NCI-H2171 (cell line): ENCODE measurements at places on chromosomes 3 and 15.

DNA sequence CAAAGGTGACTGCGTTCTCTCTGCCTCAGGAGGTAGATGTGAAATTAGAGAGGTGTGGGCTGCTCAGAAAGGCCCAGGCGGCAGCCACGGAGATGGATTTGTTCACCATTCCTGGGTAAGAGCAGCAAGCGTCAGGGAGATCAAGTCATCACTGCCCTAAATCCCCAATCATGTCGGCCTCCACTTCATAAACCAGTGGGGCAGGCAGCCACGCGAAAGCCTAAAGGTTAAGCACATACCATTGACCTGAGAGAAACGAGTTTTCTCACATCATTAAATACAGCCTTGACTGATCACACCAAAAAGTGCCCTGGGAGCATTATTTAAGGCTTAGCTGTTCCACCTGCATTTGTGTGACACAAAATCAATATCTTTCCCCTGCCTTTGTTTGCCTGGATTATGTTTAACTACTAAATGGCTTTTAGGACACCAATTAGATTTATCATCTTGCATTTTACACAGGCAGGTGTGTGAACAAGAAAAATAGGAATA is 50.7 kb upstream of the FOXB1 start:
- no peak for DNase-seq

DNA sequence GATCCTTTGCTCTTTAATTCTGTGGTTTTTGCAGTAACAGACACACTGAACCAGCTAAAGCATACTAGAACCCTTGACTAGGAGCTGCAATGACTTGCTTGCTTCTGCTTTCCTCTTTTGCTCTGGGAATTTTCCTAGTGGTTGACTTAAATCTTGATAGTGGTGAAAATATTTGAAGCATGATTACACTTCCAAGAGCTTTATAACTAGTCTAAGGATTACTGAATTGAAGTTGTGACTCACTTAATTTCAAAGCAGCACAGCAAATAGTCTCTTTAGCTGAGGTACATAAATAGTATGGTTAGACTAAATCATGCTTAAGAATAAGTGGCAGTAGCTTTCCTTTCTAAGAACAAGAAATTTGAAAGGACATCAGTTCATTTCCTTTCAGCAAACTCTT is 513.5 kb upstream of the GBE1 start:
- DNase-seq: no peak

GRCh38 chr3:145533696-145534095 is 627.3 kb downstream of the PLOD2 start:
- no peak for DNase-seq

DNA sequence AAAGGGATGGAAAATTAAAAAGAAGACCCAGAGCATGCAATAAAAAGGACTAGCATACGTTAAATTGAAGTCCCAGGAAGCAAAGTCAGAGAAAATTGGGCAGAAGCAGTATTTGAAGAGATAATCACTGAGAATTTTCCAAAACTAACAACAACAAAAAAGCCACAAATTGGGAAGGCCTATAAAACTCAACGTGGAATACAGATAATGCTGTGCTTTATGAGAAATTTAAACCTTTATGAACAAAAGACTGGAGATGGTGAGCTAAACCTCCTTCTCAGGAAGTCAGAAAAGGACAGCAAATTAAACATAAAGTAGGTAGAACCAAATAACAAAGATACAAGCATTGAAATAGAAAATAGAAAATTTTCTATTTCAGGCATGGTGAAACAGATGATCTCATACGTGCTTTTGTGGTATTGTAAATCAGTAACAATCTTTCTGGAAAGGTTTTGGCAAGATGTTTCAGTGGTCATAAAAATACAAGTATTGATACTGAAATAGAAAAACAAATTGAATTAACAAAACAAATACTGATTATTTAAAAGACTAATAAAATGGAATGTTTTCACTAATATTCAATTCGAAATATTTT is 55.6 kb downstream of the LYSMD4 start:
- DNase-seq: no peak

DNA sequence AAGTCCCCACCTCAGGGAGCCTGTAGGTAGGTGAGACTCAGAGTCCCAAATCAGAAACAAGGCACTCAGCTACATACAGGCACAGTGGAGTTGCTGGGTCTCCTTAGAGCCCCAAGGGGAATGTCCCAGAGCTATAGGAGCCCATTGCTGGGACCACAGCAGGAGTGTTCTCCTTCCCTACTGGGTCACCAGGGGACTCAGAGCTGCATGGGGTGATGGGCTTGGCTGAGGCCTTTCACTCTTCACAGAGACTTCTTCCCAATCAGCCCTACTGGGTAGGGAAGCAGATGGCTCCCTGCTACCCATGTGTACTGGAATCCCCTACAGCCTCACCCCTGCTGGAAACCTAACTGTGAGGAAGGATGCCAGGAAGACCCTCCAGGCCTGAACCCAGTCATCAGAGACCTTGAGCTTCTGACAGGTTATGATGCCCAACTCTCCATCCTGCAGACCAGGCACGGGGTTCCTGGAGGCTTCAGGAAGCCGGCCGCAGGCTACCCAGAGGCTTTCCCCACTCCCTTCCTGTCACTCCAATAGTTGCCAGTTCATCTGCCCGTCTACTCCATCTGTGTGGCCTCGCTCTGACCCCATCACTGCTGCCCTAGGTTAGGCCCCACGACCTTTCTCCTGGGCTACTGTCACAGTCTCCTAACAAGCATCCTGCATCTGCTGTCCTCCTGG is 24.0 kb downstream of the RASGRF1 start:
- DNase-seq: no peak

DNA sequence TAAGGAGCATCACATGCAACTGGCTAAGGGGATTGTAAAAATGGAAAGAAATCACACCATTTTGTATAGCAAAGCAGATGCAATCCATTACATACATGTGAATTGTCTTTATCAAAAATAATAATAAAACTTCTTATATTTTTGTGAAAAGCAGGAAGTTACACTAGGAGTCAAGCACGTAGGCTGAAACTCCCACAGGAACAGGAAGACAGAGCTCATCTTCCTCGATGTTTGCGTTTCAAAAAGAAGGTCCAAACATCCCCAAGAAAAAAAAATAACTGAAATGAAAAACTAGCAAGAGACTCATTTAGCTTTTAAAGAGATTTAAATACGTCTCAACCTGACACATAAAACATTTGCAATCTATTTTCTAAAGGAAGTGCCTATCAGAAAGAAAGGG is 106.6 kb downstream of the TGFBR2 start:
- DNase-seq: no peak

- no peak for DNase-seq
Observed at GRCh38 chr3:114336122-114336697, 42.4 kb downstream of the TIGIT start.

DNA sequence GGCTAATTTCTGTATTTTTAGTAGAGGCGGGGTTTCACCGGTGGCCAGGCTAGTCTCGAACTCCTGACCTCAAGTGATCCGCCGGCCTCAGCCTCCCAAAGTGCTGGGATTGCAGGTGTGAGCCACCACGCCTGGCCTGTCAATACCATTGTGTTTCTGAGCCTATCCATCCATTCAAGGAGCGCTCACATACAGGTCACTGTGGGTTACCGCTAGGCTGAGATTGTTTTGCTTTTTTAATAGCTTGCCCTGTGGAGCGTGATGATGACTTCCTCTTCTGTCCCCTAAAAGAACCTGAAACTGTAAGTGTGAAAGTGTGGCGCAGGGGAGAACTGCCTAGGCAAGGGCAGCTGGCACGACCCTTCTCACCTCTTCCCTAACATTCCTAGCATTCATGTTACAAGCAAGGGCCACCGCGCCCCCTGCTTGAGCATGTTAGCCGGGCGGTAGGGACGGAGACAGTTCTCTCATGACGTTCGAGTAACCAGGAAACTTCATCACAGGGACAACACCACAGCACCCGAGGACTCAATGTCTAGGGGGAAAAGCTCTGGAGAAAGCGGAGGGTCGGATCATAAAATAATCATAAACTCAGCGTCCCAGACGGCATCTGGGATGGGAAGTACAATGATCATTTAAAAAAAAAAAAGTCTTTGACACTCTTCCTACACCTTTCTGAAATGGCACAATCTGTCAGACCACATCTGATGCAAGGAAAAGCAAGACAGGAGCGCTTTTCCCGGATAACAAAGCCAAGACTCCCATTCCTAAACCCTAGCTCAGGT is 790 bp downstream of the LAMP3 start:
- DNase-seq: no peak

- DNase-seq: no peak
Observed at GRCh38 chr15:89877083-89877425, 16.7 kb downstream of the AP3S2 start.

DNA sequence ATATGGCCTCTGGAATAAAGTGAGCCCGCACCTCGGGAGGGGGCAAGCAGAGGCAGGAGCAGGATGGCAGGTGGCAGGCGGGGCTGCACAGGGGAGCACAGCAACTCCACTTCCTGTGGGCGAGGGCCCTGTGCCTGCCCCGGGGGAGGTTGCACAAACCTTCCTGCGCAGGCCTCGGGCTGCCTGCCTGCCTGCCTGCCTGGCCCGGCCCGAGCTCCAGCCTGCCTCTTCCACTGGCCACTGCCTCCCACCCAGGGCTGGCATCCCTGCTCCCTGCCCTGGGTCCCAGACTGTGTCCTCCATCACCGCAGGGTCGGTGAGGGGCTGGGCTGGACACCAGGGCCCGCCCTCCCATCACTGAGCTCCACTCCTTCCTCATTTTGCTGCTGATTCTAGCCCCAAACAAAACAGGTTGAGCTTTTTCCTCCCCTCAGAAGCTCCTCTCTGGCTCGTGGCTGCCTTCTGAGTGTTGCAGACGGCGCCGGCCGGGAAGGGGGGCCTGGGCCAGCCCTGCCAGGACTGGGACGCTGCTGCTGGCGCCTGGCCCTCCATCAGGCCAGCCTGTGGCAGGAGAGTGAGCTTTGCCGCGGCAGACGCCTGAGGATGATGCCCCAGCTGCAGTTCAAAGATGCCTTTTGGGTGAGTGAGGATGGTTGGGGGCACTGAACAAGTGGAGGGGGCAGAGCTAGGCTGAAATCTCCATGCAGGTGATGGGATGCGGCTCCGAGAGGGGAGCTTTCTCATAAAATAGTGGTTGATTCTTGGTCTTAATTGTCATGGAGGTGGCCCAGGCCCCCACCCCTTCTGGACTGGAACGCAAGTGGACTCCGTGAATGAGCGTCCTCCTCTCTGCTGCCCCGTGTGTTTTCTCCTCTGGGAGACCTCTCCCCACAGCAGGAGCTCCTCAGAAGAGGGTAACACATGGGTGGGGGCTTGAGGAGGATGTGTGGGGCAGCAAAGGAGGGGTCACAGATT is at the start of gene PSTPIP1:
TSS of gene PSTPIP1 (plus strand) at position 156 of the 975 bp plus-strand sequence. CDS start at position 604, 448 bp downstream.
- peak; percentile 64 for DNase-seq

DNA sequence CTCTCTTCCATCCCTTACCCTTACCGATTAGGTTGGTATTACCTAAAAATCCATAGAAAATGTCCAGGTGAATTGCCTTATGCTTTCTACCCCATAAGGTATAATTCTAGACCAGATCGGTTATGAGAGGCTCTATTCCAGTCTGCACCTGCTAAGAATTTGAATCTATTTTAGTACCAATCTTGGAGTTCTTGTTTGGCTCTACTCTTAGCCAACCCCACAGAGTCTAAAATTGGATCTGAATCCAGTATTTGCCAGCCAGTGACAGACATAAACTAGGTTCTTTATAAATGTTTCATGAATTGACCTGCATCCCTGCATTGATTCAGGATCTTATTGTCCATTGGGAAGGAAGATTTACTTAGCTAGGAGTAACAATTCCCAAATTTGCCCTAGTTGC is 6.5 kb downstream of the KLHL24 start:
- no peak for DNase-seq

DNA sequence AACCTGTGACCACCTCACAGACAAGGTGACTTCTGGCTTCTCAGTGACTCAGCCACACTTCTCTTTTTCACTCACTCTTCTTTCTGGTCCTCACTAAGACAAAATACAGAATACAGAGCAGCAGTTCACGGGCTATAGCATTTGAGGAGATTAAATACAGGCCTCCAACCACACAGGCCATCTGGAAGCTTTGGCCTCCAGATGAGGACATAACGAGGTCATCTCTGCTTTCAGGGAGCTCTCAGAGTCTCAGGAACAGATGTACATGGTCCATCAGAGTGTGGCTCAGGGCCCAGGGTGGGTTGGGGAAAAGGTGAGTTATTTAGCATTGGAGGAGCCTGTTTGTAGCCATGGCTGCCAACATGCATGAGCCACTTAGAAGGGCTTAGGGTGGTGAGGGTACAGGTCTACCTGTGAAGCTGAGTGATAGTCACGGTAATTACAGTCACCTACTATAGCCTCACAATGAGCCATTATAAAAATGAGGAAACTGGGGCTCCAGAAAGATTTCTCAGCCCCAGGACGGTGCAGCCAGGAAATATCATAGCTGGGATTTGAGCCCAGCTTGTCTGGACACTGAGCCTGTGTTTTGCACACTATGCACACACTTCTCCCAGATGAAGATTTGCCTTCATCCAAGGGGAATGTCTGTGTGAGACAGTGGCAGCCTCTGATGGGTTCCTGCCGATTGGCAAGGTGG is 159.8 kb upstream of the CTDSPL start:
- DNase-seq: no peak

- no peak for DNase-seq
Observed at GRCh38 chr3:67875858-67876257, 221.4 kb upstream of the SUCLG2 start.

GRCh38 chr3:99777708-99778107 is 40.0 kb upstream of the CMSS1 start:
- no peak for DNase-seq

DNA sequence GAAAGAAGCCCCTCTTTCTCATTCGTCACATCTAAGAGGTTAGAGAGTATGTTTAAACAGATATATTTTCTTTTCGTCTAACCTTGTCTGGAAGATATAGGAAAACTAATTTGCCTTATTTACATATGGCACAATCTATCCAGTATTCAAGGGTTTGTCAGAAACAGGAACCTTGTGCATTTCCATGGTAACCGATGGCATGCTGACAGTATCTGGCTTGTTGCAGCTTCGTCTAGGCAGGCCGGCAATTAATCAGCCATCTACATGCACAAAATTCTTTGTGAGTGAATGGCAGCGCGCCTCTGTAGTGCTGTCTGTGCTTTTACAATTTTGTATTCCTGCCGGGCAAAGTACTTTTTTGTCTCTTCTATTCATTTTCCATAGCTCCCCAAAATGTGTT is 294.0 kb upstream of the SOX2 start:
- no peak for DNase-seq

GRCh38 chr3:55066551-55067047 is 138.7 kb upstream of the LRTM1 start:
- DNase-seq: no peak

- DNase-seq: peak; percentile 99
Observed at GRCh38 chr15:47586653-47587224, 130.6 kb upstream of the SEMA6D start.

- DNase-seq: no peak
Observed at GRCh38 chr15:60682615-60683014, 203.7 kb upstream of the ICE2 start.

GRCh38 chr3:16298891-16299290 is 33.9 kb downstream of the OXNAD1 start:
- no peak for DNase-seq

GRCh38 chr3:21839592-21839991 is 88.6 kb upstream of the ZNF385D start:
- no peak for DNase-seq

GRCh38 chr15:91790836-91791235 is 62.7 kb upstream of the SLCO3A1 start:
- peak; percentile 54 for DNase-seq
